ENCODE measurements at places on chromosomes 7 and 10.

- DNase-seq, result no peak
Measured at GRCh38 chr10:130357951-130358350, 221.8 kb downstream of the GLRX3 start.

GRCh38 chr7:37391791-37392672 lies 56.6 kb downstream of the ELMO1 start:
- DNase-seq, result no peak

DNA sequence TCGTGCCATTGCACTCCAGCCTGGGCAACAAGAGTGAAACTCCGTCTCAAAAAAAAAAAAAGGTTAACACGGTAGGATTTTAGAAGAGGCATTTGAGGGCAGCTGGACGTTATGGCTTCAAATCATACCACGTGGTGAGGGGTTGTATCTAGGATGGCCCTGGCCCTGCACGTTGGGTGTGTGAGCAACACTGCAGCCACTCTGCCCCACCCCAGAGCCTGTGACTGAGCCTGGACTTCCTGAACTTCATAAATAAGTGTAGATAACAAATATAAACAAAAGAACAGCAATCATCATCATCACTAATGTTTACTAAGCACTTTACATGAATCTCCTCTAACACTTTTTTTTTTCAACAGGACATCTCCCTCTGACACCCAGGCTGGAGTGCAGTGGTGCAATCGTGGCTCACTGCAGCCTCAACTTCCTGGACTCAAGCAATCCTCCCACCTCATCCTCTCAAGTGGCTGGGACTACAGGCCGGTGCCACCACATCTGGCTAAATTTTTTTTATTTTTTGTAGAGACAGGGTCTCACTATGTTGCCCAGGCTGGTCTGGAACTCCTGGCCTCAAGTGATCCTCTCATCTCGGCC lies 169.5 kb upstream of the FRMD4A start:
- no peak for DNase-seq

DNA sequence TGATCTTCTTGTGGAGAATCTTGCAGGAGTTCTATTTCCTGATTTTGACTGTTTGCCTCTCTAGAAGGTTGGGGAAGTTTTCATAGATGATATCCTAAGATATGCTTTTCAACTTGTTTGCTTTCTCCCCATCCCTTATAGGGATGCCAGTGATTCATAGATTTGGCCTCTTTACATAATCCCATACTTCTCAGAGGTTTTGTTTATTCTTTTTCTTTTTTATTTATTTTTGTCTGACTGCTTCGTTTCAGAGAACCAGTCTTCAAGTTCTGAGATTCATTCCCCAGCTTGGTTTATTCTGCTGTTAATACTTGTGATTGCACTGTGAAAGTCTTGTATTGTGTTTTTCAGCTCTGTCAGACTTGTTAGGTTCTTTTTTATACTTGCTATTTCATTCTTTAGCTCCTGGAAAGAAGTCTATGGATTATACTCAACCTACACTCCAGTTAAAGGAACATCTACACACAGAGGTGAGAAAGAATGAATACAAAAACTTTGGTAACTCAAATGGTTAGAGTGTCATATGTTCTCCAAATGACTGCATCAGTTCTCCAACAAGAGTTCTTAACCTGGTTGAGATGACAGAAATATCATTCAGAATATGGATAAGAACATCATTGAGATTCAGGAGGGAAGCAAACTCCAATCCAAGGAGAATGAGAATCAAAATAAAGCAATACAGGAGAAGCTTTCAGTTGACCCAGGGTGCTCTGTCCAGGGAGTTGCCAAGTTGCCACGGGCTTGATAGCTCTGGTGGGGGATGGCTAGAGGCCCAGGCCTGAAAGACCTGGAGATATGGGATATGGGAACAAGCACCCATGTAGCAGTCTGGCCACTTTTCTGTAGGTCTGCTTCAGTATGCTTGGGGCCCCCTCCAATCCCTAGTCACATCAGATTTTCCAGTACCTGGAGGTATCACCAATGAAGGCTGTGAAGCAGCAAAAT lies 150.3 kb downstream of the AHR start:
- no peak for DNase-seq

- peak; percentile 77 for DNase-seq
Measured at GRCh38 chr7:99380823-99381663, 6.5 kb downstream of the ARPC1B start.

DNA sequence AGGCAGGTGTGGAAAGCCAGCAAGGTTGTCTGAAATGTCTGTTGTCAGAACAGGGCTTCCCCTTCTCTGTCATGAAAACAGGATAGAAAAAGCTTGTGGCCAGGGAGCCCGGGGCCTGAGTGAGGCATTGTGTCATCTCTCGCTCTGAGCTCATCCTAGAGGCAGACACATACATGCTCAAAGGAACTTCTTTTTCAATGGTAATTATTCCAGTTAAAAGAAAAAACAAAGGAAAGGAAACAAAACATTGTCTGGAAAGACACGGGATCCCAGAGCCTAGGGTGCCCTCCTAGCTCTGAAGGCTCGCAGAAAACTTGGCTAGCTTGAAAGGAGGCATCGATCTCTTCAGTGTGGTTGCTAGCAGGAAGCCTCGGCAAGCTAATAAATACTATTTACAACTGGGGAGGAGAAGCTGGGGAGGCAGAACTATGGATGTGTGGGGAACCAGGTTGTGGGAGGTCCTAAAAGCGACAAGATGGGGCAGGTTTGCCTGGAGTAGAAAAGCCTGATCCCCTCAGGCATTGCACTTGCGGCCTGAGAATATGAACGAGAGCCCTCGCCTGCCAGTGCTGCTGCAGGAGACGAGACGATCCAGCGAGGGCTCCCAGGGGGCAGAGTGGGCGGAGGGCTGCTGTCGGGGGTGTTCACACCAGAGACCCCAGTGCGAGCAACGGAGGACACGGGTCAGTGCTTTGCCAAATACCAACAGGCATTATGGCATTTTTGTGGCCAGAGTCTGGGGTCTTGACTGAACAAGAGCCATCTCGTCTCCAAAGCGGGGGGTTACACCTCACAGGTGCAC lies 32.8 kb upstream of the DGKI start:
- DNase-seq, result no peak

DNA sequence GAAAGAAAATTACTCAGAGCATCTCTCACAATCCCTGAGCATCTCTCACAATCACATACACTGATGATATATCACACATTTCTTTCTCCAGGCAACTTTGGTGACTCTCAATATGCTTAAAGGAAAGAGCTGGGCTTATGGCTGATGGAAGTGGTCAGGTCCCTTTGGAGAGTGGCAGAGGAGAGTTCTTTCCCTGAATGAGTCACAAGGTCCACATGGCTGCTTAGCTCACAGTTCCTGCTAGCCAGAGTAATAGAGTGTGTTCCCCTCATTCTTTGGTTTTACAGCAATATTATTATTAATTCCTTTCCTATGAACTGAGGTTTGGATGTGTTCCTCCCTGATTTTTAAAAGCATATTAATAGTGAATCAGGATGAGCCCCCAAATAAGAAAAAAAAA lies 287.4 kb downstream of the C7orf25 start:
- no peak for DNase-seq

GRCh38 chr7:121449329-121449728 lies 53.2 kb upstream of the FAM3C start:
- DNase-seq, result no peak

- DNase-seq, result no peak
Measured at GRCh38 chr7:65390588-65390987, 16.9 kb downstream of the ZNF92 start.

- no peak for DNase-seq
Measured at GRCh38 chr7:112791465-112792168, 1.4 kb upstream of the TMEM168 start.
